ENCODE measurements at places on chromosomes 11 and 22.

DNA sequence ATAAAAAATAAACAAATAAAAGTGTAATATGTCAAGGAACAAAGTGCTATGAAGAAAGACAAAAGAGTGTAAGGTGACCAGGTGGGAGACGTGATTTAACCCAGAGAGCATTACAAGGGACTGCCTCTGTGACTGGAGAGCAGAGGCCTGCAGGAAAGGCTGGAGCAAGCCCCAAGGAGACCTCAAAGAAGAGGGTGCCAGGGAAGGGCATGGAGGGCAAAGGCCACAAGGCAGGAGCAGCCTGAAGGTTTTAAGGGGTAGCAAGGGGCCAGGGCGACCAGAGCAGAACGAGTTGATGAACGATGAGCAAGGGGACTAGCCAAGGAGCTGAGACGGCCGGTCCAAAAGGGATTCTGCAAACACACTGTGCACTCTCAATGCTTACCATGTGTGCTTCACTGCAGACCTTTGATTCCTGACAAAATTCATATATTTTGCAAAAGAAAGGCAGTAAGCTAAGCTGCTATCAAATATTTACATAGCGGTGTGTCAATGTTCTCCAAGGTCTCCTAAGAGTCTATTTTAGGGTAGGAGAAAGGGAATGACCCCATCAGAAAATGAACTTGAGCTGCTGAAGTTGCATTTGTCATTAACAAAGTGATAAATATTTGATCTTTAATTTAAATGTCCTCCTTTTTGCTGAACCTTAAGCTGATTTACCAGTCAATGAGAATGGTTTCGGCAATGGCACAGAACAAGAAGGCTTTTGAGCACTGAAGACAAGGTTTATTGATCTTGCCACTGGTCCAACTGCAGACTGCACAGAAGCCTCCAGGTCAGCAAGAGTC, 50.5 kb downstream of the SMCO4 start:
- DNase-seq, result no peak

DNA sequence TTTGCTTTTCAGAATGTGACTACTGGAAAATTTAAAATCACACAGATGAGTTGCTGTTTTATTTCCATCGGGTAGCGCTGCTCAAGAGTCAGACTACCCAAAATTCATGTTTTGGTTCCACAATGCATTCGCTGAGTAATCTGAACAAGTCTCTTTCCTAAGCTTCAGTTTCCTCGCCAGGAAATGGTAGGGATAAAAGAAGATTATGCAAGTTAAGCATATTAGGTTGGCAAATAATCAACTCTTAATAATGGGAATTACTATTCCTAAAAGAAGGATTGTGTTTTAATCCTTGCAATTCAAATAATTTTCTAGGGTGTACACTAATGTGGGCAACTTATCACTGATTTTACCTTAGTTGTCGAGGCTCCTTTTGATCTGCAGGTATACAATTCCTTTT, 326.5 kb downstream of the LARGE1 start:
- no peak for DNase-seq

- DNase-seq, result no peak
Measured at GRCh38 chr11:68641880-68642279, 42.5 kb upstream of the GAL start.

DNA sequence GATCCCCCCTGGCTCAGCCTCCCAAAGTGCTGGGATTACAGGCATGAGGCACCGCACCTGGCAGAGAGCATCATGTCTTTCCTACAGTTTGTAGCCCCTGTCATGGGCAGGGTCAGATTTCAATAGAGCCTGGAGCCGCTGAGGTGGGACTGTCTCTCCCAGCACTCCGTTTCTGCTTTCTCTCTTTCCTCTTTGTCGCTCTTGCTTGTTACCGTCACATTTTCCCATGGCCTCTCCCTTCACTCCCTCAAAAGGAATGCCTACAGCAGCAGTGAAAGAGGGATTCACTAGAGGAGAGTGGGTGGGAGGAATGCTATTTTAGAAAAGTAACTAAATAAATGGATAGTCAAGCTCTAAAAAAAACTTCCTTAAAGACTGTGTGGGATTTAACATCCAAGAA, 136.7 kb upstream of the TTC12 start:
- no peak for DNase-seq

- no peak for DNase-seq
Measured at GRCh38 chr11:63933459-63933858, 5.3 kb upstream of the NAA40 start.

GRCh38 chr11:29449281-29450074, 567.4 kb downstream of the KCNA4 start:
- DNase-seq, result no peak

DNA sequence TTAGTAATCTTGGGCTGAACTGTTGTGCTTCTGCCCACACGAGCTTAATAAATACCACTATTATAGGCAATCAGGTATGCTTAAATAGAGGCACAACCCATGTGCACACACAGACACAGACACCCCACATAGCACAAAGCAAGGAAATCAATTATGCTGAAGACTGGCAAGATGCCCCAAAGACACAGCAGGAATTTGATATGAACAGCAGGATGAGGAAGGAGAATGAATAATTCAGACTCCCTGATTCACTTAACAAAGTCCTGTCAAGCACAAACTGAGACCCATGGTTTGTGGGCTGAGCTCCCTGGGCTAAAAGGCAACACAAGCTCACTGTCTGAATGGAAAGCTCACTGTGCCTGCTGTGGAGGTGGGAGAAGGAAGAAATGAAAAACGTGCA, 42.5 kb downstream of the RBFOX2 start:
- DNase-seq, result no peak

DNA sequence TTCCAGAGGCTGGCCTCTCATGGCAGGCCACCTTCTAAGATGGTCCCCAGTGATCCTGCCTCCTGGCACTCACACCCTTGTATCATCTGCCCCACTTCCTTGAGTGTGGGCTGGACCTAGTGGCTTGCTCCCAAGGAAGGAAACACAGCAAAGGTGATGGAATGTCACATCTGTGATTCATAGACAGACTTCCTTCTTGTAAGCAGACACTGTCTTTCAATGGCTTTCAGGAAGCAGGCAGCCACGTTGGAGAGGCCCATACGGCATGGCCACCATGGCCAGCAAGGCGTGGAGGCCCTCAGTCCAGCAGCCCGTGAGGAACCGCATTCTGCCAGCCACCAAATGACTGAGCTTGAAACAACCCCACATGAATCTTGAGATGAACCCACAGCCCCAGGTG, 11.3 kb downstream of the LMO1 start:
- DNase-seq, result no peak

DNA sequence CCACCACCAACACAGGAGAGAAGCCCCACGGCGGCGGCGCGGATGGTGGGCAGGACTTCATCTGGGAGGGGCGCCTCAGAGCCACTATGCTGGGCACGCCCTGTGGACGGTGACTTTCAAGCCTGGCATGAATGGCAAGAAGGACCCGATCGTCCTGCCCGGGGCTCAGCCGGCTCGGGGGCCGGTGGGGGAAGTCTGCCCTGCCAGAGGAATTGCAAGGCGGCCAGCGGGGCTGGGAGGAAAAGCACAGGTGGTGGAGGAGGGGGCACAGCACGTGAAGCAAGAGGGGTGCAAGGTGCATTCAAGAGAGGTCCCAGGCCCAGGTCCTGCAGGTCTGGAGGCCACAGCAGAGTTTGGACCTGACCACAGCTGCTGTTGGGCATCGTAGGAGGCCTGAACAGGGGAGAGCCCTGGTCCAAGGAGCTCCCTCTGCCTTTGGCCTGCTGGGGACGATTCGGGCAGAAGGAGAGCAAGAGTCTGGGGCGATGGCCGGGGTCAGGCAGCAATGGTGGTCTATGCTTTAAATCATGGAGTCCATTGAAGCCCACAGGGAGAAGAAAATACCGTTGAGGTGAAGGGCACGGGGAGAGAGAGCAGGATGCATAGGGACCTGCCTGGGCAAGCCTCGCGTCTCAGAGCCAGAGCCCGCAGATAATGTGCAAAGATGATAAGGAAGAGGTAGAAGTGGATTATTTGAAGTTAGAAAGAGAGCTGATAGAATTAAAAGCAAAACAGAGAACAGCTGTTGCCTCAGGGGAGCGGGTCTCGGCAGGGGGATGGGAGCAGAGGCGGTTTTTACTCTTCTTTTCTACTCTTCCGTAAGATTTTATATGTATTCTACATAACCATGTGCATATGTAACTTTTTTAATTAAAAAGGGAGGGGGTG, 82.6 kb upstream of the SHISAL1 start:
- no peak for DNase-seq

- no peak for DNase-seq
Measured at GRCh38 chr11:134792044-134792443, 380.0 kb upstream of the B3GAT1 start.

DNA sequence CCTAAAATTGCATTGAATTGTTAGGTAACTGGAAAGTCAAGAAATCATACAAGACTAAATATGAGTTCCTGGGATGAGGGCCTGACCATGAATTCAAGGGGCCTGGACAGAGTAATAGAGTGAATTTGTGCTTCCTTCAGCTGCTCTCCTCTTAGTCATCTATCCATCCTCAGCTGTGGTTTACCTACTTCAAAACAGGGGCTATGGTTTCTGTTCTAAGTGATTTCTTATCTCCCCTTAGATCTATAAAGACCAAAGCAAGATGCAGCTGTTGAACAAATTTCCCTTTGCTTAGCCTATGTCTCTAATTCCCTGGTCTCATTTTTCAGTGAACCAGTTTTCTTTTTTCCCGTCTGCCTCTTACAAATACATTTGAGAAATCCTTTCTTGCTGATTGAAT, 428.5 kb downstream of the FAM181B start:
- DNase-seq, result no peak

- DNase-seq, result no peak
Measured at GRCh38 chr11:44994753-44995152, 44.1 kb upstream of the TP53I11 start.

DNA sequence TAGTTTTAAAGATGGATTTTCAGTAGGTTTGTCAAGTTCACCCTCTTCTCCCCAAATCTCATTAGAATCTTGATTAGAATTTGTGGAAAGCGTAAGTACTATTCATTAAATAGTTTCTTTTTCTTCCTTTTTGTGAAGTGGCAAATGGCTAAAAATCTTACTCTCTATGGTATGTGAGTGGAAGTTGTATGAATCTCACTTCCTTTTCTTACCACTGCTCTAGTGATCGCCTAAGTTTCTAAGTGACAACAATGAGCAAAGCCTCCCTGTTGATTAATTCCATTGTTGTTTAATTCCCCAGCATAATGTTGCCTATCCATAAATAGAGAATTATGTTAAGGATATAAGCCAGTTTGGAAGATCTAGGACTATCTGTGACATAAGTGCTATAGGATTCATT, 82.7 kb downstream of the PGR start:
- DNase-seq, result no peak

DNA sequence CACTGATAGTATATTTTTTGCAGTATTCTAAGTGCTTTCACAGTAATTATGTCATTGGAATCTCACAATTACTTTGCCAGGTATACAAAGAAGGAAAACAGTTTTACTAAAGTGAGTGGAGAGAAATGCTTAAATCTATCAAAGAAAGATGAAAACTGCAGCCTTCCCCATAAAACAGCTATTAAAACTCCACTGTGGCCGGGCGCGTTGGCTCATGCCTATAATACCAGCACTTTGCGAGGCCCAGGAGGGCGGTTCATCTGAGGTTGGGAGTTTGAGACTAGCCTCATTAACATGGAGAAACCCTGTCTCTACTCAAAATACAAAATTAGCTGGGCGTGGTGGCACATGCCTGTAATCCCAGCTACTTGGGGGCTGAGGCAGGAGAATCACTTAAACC, 19.1 kb downstream of the OR51E1 start:
- no peak for DNase-seq

- DNase-seq, result no peak
Measured at GRCh38 chr11:31529701-31530100, 20.1 kb downstream of the ELP4 start.

- no peak for DNase-seq
Measured at GRCh38 chr22:17245341-17245740, 26.1 kb upstream of the ADA2 start.

GRCh38 chr11:70029861-70030380, 48.2 kb upstream of the ANO1 start:
- no peak for DNase-seq

- DNase-seq, result no peak
Measured at GRCh38 chr11:74739546-74740270, 8.5 kb upstream of the CHRDL2 start.

- no peak for DNase-seq
Measured at GRCh38 chr11:80261776-80262175, 820.9 kb upstream of the TENM4 start.

DNA sequence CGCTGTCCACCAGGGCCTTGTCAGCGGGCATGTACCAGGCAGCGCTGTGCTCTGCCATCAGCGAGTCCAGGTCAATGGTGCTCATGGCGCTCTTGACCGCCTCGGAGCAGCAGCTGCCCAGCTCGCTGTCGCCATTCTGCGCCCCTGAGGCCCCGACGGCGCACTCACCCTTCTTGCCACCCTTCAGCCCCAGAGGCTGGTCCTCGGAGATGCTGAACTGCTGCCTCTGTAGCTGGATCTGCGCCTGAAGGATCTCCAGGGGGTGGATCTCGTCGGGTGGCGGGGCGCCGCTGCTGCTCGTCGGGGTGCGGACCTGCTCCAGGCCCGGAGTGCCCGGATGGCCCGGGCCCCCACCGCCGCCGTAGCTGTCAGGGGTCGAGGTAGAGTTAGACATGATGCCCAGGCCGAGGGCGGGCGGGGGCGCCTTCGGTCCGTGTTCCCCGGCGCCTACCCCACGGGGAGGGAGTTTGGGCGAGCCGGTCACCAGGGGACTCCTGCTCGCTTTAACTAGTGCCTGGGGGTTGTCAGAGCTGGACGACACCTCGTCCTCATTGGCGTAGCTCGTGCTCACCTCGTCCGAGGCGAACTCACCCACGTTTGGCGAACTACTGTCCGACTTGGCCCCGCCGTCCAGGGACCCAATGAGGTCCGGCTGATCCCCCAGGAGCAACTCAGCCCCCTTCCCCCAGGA, 4.6 kb downstream of the MN1 start:
- no peak for DNase-seq

GRCh38 chr11:107898270-107898669, 30.0 kb upstream of the RAB39A start:
- DNase-seq, result no peak

GRCh38 chr22:34344702-34345101, 424.4 kb upstream of the LARGE1 start:
- DNase-seq, result no peak

GRCh38 chr11:129973809-129974208, 28.8 kb downstream of the PRDM10 start:
- no peak for DNase-seq

GRCh38 chr22:19979712-19980493, 36.7 kb downstream of the ARVCF start:
- no peak for DNase-seq

DNA sequence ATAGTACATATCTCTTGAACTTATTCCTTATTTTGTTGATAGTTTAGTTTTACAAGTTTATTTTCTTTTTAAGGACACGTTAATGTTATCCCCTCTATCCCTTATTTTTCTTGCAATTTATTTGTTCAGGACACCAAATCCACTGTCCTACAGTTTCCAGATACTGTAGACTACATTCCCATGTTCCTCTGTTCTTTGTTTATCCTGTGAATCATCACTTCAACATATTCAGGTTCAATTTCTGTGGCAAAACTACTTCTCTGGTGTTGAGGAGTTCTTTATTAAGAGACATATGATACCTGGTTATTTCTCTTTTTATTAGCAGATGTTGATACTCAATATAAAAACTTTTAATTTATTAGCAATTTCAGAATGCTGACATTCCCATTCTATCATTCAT, 72.8 kb upstream of the CLNS1A start:
- DNase-seq, result no peak

GRCh38 chr11:111077530-111078322, 167.8 kb upstream of the POU2AF2 start:
- DNase-seq, result no peak
